ENCODE measurements at places on chromosomes 2 and 18.

DNA sequence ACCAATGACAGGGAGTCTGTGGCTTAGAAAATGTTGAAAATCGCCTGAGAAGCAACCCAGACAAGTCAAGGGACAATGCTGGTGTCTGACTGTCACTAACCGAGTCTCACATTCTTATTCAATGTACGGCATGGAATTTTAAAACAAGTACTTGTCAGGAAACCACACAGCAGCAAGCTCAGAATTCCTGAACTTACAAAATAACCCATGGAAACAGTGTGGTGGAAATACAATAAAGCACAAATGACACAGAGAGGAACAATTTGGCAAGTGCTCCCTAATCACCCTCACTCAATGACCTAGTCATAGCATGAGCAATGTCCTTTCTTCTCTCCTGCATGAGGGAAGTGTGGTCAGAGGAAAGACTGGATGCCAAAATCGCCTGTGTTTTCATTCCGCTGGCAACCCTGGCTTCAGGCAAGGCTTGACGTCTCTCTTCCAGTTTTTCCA, 154.0 kb downstream of the SATB2 start:
- no peak for DNase-seq

DNA sequence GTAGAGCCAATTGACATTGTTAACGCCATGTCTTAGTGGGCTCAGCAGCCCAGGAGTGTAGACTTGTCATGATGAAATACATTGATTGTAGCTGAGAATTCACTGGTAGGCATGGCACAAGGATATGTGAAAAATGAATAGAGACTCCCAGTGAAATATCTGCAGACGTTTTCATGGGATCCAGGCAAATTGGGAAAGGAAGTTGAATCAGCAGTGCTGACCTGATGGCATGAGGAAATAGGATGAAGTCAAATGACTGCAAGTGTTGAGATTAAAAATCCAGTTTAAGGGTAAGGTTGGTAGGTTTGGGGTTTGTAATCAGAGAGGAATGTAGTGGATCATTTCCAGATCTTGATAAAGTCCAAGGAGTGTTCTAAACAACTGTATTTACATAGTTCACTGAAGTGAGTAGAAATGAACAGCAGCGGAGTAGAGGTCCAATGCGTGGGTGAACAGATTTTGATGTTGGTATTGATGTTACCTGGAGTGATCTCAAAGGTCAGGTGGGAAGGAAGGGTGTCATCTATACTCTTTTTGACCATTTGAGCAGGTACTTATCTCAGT, 24.6 kb downstream of the INSIG2 start:
- DNase-seq: no peak

DNA sequence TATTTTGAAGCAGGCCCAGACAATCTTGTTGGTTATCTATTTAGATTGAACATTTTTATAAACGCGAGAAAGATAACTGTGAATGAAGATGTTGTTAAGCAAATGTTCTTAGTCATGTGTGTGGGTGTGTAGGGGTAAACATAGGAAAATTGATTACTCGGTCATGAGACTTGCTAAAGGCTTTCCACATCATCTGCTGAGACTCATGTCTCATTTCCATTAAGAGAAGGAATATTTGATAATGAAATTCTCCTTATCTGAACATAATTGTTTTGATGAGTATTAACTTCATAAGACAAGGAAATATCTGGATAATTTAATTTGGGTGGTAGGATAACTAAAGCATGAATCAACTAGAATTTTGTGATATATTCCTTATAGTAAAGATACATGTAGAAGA, 19.7 kb downstream of the CCDC102B start:
- DNase-seq: no peak

GRCh38 chr18:35158728-35159450, 81.9 kb upstream of the ZNF397 start:
- no peak for DNase-seq

DNA sequence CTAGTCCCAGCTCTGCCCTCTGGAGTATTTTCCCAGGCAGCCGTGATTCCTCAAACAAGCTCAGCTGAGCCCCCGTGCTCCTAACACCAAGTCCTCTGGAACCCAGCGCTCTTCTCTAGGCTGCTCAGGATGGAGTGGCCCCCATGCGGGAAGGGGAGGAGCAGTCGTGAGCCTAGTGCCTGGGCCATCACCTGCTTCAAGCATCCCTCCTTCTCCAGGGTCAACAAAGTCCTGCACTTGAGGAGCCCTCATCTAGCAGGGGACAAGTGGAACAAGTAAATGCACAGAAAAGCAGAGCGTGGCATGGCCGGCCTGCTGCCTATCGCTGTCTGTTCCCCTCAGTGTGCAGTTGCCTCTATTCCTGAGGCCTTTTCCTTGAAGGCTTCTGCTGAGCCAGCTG, 168.6 kb downstream of the INHBB start:
- no peak for DNase-seq

DNA sequence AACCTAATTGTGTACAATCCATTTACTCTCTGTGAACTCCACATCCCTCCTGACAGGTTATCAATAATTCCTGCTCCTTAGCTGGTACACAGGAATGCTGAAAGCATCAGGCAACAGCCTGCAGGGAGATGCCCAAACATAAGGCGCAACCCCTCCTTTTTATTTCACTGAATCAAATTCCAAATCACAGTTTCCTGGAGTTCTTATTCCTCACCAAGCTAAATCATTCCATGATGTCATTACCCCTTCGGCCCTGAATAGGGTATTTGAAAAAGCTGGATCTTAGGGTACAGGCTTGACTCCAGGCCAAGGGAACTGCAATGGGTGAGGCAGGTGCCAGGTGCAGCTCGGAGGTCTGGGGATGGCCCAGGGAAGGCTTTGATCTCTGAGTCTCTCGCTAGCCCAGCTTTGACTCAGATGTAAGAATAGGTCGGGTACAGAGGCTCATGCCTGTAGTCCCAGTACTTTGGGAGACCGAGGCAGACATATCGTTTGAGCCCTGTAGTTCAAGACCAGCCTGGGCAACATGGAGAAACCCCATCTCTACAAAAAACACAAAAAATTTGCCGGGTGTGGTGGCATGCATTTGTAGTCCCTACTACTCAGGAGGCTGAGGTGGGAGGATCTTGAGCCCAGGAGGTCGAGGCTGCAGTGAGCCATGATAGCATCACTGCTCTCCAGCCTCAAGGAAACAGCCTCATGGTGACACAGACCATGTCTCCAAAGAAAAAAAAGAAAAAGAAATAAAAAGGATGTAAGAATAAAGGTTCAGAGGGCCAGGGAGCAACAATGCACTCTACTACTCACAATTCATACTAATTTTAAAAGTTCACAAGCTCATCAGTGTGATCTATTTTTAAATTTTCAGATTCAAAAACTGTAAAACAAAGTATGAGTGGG, 6.8 kb downstream of the FHL2 start:
- no peak for DNase-seq

- no peak for DNase-seq
Observed at GRCh38 chr2:101736861-101737291, 39.4 kb downstream of the MAP4K4 start.

GRCh38 chr2:99977966-99978365, 164.4 kb downstream of the AFF3 start:
- DNase-seq: no peak

DNA sequence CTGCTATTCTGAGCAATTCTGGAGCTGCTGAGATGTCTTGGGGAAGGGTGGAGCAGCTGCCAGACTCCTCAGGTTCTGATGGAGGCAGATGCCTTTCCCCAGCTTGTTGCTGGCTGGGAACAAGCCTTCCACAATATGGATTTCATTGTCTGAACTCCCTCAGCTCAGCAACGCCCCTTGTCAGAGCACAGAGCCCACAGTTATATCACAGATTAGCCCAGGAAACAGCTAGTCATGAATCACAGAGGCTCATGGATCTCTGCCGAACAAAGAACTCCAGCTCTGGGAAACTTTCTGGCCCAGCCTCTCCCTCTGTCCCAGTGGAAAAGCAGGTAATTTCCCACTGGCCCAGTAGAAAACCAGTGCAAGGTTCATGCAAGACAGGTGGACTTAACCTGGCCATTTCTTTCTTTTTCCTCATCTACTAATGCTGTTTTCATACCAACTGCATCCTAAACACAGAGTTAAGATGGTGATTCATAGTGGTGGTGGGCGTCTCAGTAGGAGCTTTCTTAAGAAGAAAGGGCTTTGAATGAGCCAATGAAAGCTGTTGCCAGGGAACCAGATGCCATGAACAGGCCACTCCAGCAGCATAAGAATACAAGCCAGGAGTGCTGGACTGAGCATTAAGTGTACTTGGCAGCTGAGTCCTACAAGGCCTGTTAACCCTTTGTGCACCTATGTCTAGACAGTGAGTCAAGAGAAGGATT, 8.7 kb upstream of the KIAA2012 start:
- DNase-seq: no peak

GRCh38 chr2:2699121-2699505, 368.0 kb upstream of the MYT1L start:
- no peak for DNase-seq

DNA sequence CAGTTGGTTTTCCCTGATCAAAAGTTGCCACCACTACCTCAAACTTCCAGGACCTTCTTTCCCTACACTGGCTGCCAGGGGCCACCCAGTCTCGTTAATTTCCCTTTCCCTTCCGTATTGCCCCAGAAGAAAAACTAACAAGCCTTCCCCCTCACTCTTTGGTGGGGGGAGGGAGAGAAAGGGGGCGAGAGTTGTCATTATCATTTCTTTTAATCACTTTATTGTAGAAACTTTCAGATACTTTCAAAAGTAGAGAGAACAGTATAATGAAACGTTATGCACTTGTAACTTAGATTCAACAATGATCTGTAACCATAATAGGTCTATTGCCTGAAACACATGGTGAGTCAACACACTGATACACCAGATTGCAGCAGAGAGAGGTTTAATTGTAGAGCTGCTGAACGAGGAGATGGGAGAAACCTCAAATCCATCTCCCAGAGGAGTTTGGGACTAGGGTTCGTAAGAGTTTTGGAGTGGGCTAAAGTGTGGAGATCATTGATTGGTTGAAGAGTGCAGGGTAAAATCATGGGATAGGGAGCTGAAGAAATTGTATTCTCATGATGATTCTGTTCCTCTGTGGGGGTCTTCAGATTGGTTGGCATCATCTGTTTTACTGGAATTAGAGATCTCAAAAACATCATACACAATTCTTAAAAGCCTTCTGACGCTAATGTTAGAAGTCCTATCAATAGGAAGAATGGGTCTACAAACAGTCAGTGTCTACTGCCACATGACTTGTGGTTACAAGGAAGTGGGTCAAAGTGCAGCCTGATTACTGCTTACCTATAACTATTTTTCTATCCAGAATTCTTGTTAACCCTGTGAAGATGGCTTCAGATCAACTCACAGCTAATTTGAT, 2.6 kb upstream of the RNF149 start:
- peak; percentile 52 for DNase-seq

DNA sequence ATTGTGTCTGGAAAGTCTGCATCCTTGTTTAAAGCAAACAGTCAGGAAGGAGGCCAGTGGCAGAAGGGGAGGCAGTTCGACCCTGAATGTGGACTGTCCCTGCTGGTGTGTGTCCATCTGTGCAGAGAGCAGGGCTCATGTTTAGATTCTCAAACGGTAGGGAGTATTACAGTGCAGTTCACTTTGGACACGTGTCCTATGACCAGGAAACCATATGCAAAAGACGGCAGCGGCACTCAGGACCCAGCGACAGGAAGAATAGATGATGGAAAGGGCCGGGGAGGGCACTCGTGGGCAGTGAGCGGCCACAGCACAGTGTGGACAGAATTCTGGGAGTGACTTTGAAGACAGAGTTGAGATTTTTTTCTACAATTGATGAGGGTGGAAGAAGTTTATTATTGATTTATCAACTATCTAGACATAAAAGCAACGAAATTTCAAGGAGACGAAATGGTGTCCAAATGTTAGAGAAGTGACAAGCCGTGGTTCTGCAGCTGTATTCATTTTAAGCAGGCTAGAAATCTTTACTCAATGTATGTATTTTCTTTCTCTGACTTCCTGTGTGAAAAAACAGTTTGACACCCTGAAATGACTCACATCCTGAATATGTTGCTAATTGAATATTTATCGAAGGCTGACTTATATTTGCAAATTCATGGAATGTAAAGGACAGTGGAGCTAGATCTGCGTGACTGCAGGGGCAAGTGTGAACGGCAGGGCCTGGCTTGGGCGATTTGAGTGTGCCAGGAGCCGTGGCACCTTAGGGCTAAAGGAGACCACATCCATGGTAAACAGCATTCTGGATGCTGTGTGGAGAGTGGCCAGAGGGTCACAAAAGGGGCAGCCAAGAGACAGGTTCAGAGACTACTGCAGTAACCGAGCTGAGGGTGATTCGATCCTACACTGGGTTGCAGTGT, 214.2 kb downstream of the PTGR3 start:
- DNase-seq: peak; percentile 51

DNA sequence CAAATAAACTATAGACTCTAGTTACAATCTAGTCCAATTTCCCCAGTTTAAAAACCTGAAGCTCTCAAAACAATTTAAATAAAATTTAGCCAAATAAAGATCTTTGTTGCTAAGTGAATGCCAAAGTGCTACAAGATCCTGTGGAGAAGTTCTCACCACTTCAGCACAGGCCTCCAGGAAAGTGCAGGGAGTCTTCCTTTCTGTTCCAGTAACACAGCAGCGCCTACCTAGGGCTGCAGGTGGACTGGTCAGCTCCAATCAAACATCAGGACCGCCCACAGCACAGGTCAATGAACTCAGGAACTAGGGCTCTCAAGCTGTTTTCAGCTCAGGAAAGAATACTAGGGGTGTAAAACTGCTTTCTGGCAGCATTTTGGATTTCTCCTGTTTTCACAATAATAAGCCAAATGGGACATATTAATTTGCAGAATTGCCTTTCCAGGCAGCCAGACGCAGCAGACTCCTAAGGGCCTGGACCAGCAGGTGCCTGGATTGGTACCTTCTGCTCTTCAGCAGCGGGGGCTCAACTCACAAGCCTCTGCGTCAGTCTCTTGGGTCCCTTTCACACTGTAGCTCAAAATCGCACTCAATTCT, 1.5 kb downstream of the FAM110C start:
- DNase-seq: no peak

- DNase-seq: no peak
Observed at GRCh38 chr18:35121531-35121930, 80.3 kb downstream of the MAPRE2 start.

DNA sequence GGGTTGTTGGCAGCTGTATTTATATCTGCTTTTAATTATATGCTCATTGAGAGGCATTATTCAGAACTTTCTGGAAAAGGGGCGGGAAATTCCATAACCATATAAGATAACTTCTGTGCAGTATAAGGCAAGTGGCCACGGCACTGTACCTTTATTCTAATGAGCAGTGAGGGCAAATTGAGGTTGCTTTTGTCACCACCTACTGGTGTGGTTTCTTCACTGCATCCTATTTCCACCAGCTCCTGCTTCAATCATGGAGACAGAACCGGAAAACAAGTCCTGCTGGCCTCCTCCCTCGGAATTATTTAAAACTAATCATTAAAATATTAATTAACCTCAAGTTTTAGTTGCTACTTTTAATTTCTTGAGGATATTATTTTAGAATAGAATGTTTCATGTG, 759.4 kb downstream of the CBLN2 start:
- no peak for DNase-seq

DNA sequence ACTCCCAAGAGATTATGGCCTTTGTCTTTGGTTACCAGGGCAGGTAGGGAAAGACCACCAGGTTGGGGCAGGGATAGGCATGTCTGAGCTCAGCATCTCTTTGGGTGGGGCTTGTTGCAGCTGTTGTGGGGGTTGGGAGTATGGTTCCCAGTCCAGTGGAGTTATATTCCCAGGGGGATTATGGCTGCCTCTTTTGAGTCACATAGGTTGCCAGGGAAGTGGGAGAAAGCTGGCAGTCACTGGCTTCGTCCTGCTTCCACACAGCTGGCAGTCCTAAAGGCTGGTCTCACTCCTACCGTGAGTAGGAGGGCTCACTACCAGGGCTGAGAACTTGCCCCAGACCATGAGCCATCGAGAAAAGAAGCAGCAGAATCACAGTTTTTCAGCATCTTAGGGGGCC, 79.1 kb downstream of the LYPD6 start:
- no peak for DNase-seq
